ENCODE measurements at places on chromosomes 11 and 22.

- no peaks in the 10 kb centered on the region for H3K36me3 ChIP-seq
- no peak overlapping the region for H3K4me3 ChIP-seq
- DNase-seq: no peak
- H3K27ac ChIP-seq: no peak overlapping the region
- no peaks in the 10 kb centered on the region for H3K4me1 ChIP-seq
- no peaks in the 10 kb centered on the region for H3K27me3 ChIP-seq
These were observed 513.6 kb downstream of the METTL15 start for GRCh38 chr11:28621753-28622152.

DNA sequence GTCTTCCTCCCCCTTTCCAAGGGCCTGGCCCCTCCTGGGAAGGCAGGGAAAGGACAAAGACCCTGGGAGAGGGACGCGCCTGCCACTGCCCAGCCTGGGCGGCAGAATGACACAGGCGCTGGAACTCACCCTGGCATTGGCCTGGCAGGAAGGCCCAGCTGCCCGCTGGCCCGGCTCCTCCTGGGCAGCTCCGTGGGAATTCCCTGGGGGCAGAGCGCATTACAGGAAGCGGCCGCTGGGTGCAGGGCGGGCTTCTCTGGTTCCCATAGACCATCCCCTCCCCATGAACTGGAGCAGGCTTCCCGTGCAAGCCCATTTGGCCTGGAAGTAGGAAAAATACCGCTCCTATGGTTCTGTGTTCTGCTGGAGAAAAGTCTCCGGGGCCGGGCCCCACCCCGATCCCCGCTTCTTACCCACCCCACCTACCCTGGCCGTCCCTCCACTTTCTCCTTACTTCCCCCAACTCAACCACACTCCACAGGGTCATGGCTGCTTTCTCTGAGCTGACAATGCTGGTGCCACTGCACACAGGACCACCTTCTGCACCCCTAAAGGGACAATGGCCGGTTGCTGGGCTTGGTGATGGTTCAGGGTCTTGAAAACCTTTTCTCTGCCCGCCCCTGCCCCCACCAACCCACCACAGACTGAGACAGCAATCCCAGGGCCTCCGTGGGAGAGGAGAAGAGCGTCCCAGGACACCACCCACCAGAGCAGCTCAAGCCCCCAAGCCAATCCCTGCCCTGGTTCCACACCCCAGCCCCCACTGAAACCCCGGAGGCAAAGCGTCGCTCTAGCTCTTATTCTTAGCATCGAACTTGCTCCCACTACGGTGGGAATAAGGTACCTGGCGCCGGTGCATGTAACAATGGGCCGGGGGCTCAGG lies 58.9 kb downstream of the LINC01488 start:
- no peak overlapping the region for H3K4me3 ChIP-seq
- no peaks in the 10 kb centered on the region for H3K36me3 ChIP-seq
- H3K27me3 ChIP-seq: no peaks in the 10 kb centered on the region
- no peak for DNase-seq
- H3K4me1 ChIP-seq: peaks cover 14% of the 10 kb centered on the region

GRCh38 chr11:2808850-2809846 lies 76.4 kb downstream of the CDKN1C start:
- H3K4me3 ChIP-seq: no peak overlapping the region
- no peaks in the 10 kb centered on the region for H3K27me3 ChIP-seq
- H3K4me1 ChIP-seq: no peaks in the 10 kb centered on the region

GRCh38 chr11:131827430-131827829 lies 457.0 kb downstream of the NTM start:
- no peak overlapping the region for H3K4me3 ChIP-seq
- H3K4me1 ChIP-seq: no peaks in the 10 kb centered on the region
- no peaks in the 10 kb centered on the region for H3K36me3 ChIP-seq

DNA sequence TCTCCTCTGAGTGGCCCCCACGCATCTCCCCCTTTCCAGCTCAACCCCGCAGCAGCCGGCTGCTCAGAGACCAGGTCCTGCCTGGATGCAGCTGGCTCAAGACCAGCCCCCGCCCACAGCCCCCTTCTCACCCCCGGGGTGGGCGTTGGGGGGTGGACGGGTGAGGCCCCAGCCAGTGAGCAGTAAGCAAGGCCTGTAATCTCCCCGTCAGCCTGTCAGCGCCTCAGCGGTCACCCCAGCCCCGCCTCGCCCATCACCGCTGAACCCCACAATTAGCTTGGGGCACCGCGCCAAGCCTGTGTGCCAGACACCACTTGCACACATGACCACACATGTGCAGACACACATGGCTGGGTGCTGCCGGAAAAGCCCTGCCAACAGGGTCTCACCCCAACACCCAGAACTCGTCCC lies 5.9 kb downstream of the PLXNB2 start:
- no peaks in the 10 kb centered on the region for H3K36me3 ChIP-seq
- DNase-seq: no peak

- peak; percentile 81 for DNase-seq
- H3K27me3 ChIP-seq: no peaks in the 10 kb centered on the region
- H3K27ac ChIP-seq: peak within 1 kb of the TSS; percentile 71
- H3K36me3 ChIP-seq: peaks cover 17% of the 10 kb centered on the region
These were observed at the start of gene IFITM10 for GRCh38 chr11:1750481-1750839. TSS of gene IFITM10 (minus strand) at chr11:1750595. CDS start at chr11:1750442, 153 bp downstream.

GRCh38 chr11:74731301-74732094 lies at the start of gene CHRDL2:
TSS of gene CHRDL2 (minus strand) at chr11:74731426. CDS start at chr11:74730888, 538 bp downstream.
- H3K27ac ChIP-seq: no peak within 1 kb of the TSS
- peak within 1 kb of the TSS; percentile 46 for H3K4me3 ChIP-seq
- no peak for DNase-seq

- peaks cover 7% of the 10 kb centered on the region for H3K36me3 ChIP-seq
- peaks cover 3% of the 10 kb centered on the region for H3K4me1 ChIP-seq
- peak; percentile 61 for DNase-seq
- H3K4me3 ChIP-seq: no peak overlapping the region
- H3K27me3 ChIP-seq: no peaks in the 10 kb centered on the region
These were observed 21.7 kb upstream of the PLAAT3 start for GRCh38 chr11:63635762-63636465.

All from liver (tissue), 10 donors.